ENCODE measurements at places on chromosomes 7 and 10. TPM values are rescaled to one million over a fixed set of nuclear protein-coding genes. Genes with fewer than 3 reads are reported as not detected.

- DNase-seq, result no peak
Observed at GRCh38 chr10:67173787-67174186, 248.0 kb downstream of the LRRTM3 start.

GRCh38 chr10:21803374-21803773 lies 200.2 kb downstream of the DNAJC1 start:
- no peak for DNase-seq

GRCh38 chr10:33333260-33334101 lies 986 bp downstream of the NRP1 start:
- no peak for DNase-seq

- no peak for DNase-seq
Observed at GRCh38 chr7:134985894-134986362, 380 bp upstream of the AGBL3 start.

GRCh38 chr10:116891208-116891607 lies 41.9 kb downstream of the ENO4 start:
- DNase-seq, result no peak

DNA sequence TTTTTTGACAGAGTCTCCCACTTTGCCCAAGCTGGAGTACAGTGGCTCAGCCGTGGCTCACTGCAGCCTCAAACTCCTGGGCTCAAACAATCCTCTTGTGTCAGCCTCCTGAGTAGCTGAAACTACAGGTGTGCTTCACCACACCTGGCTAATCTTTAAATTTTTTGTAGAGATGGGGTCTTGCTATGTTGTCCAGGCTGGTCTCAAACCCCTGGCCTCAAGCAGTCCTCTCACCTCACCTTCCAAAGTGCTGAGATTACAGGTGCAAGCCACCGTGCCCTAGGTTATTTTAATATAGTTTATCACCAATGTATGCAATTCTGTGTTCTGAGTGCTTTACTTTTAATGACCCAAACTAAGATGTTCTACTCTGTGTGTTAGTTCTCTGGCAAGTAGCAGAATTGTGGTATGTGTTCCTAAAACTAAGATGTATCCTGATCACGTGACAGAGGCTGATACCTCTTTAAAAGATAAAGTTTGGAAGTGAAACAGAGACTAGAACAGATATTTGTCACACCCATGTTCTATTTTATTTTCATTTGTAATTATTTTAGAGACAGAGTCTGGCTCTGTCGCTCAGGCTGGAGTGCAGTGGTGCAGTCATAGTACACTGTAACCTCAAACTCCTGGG lies 22.1 kb upstream of the PFKFB3 start:
- no peak for DNase-seq

GRCh38 chr7:127655720-127656119 lies 3.7 kb downstream of the SND1 start:
- DNase-seq, result no peak

Gene PRSS1
- 5.0 TPM for total RNA-seq

Gene FAM25C
- total RNA-seq, result not detected

Gene TUBGCP2
- total RNA-seq, result 46.3 TPM

Gene RINT1
- total RNA-seq, result 17.7 TPM

Gene ADGRA1
- not detected for total RNA-seq

Gene NPM3
- total RNA-seq, result 18.8 TPM

Gene LARP4B
- 74.7 TPM for total RNA-seq

Gene SUV39H2
- 8.6 TPM for total RNA-seq

Gene C1QL3
- total RNA-seq, result not detected
